NCI-H1417 (cell line): ENCODE measurements at places on chromosomes 3 and 15.

GRCh38 chr3:195160257-195160898, 110.6 kb downstream of the XXYLT1 start:
- peak; percentile 41 for DNase-seq

DNA sequence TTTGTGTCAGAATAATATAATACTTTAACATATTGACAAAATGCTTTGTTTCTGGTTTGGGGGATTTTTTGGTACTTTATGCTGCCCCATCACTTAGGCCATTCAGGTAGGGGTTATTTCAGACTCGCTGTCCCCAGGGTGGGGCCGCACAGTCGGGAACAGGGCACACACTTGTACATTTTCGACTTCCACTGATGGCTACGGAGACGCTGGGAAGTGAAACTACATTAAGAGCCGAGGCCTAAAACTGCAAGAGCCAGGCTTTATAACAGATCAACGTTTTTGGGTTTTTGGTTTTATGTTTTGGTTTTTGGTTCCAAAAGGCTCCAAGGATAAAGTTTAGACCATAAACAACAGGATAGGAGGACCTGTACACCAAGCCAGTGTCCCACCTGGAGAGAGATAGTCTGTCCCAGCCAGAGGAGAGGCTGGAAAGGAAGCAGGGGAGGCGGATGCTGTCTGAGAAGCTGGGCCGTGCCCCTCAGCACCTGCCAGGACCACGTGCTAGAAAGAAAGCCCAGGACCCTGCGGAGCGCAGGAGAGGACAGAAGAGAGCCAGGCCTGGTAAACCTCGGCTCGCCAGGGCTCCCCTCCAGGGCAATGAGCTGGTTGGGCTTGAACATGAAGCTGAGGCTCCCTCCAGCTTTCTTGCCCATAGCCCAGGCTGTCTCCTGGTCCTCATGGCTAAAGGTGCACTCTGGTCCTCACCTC, 111.7 kb downstream of the CHSY1 start:
- DNase-seq = no peak

DNA sequence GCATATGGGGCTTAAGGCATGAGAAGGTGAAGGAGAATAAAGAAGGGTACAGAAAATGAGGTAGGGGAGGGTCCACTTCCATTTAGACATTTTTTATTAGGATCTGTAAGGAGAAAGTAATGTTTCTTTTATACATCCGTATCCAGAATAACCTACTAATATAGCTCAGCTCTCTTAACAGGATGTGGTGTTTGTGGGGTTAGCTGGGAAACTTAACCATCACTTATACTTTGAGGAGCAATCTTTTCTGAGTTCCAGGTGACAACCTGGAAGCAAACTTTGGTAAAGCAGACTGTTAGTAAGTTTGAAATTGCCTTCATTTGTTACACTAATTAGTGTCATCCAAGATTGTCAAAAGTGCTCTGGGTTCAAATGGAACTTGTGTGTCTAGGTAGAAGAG, 36.6 kb downstream of the BUB1B start:
- DNase-seq = no peak

DNA sequence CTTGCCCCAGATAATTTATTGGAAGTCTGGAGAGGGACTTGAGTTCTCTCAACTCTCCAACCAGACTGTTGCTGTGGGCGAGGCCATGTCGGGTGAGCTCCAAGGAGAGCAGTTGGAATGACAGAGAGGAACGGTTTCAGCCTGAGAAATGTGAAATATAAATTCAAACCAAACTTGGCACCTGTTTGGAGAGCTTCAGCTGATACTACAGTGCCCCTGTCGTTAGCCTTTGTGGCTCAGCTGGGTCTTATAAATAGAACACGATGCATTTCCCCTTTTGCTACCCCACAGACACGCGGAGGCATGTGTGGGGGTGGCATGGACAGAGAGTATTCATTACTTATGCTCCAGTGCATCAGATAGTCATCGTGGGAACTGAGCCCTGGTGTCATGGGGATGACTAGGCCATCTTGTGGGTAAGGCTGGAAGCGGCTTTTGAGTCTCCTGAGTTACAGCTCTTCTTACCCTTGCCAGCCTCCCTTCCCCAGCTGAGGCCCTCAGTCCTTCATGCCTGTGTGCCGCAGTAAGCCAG, 15.6 kb downstream of the SMAD3 start:
- no peak for DNase-seq

- DNase-seq = no peak
These were observed 225.0 kb upstream of the TP63 start for GRCh38 chr3:189406148-189406547.

- DNase-seq = no peak
These were observed 14.2 kb upstream of the NRROS start for GRCh38 chr3:196625331-196625730.
